Cortex of kidney (tissue), 1 donor: ENCODE measurements at places on chromosomes 16 and 17.

DNA sequence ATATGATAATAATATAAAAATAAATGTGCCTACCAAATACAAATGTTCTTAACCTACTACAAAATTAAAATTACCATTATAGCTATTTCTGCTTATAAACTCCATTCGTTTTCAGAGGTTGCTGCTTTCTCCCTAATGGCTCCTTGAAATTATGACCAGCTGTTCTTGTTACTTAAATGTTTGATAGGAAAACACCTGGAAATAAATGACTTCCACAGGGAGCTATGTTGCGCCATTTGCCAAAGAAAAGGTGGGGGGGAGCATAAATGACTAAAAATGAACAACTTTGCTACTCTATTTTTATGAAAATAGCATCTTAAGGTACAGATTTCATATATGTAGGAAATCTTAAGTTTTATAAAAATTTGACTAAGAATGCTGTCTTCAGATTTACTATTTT is 157.5 kb upstream of the MON1B start:
- DNase-seq = no peak

- DNase-seq = no peak
Observed at GRCh38 chr16:86391486-86391885, 118.8 kb upstream of the FOXF1 start.

- DNase-seq = no peak
Observed at GRCh38 chr17:50349243-50349600, 3.3 kb downstream of the XYLT2 start.

GRCh38 chr17:79091226-79091670 is 16.6 kb downstream of the ENGASE start:
- DNase-seq = no peak

DNA sequence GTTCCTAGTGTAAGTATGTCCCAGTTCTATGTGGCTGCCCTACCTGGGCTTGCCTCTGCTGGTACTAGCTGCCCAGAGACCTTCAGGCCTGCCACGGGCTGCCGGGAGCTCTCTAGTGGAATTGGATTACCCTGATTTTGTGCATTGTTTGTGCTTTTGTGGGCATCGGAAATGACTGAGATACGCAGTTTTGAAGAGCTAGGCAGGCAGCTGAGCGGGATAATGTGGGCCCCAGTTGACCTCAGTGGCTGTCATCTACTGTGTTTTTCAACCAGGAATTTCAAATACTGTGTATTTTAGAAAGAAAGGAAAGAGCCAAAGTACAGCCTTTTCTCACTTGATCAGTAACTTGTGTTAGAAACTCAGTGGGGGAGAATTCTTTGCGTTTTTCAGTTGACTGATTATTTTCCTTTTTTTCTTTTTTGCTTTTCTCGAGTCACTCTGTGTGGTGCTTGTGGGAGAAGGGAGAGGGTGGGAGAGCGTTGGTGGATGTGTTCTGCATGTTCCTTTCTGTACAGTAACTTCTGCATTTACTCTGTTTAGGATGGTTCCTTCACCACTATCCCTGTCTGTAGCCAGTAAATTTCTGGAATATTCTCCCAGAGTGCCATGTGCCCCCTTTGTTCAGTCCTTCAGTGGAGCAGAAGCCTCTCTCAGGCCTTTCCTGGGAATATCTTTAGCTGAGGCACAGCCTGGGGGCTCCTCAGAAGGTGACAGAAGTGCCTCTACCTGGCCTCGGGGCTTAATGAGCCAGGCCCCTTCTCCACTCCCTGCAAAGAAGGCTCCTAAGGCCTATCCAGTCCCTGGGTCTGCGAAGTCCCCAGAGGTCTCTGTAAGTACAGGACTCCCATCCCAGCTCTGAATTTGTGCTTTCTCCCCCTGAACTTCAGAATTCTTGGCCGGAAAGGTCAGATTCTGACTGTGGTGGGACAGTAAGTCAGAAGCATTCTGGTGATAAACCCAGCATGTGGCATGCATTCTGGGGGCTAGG is 15.0 kb upstream of the SLC12A3 start:
- no peak for DNase-seq

DNA sequence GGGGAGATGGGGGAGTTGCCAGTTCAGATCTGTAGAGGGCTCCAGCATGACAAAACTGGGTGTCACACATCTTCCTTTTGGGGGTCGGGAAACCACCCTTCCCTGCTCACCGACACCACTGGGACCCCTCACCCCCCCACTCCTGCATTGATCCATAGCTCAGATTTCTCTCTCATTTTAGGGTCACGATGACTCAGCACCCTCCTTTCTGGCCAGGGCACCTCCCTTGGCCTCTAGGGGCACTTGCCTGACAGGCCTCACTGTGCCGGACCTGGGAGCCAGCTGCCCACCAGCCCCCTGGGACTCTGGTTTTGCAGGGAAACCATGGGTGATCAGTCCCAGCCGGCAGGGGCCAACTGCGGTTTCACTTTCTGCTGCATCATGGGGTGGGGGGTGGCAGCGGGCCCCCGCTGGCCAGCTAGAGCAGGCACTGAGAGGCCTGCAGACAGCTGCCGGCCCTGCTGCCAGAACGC is 239.4 kb downstream of the MRTFB start:
- no peak for DNase-seq

- DNase-seq = no peak
Observed at GRCh38 chr16:6447021-6447790, 885.4 kb upstream of the RBFOX1 start.

GRCh38 chr17:50274142-50274896 is at the start of gene TMEM92:
TMEM92 (plus strand) TSS chr17:50274466; CDS start chr17:50274502, 36 bp downstream.
- DNase-seq = no peak

DNA sequence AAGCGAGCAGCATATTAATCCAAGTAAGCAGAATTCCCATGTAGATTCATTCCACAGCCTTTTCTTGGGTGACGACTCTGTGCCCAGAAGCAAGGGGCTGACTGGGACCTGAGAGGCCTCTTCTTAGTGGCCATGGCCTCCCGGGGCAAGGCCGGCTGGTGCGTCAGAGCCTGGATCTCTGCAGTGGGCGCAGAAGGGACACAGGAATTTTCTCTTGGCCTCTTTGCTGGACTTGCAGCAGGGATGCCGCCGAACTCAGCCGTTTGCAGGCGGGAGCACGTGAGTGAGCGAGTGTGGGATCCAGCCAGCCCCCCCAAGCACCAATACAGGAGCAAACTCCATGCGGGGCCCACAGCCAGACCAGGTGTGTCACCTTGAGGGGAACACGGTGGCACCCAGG is 151.8 kb downstream of the RPTOR start:
- no peak for DNase-seq

DNA sequence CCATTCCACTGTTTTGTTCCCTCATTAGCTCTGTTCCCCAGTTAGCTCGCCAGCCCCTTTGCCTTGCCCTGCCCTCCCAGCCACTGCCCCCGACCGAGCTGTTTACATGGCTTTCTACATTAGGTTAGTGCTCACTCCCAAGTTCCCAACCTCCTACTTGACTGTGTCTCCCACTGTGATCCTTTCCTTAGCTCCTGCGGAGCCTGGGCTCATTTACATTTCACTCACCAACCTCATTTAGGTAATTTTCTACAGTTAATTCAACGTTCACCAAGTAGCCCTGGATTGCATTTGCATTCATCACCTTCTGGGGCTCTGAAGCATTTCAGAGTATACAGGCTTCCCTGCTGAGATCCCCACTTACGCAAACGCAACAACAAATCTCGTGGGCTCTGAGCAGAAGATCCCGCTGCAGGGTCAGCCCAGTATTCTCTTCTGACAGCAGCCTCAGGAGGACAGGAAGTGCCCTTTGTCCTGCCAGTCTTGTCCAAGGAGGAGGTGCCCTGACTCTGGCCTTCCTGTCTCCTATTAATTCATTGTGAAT is 325.8 kb upstream of the CCL2 start:
- no peak for DNase-seq

- DNase-seq = no peak
Observed at GRCh38 chr17:34075076-34075475, 180.0 kb upstream of the CCL2 start.

DNA sequence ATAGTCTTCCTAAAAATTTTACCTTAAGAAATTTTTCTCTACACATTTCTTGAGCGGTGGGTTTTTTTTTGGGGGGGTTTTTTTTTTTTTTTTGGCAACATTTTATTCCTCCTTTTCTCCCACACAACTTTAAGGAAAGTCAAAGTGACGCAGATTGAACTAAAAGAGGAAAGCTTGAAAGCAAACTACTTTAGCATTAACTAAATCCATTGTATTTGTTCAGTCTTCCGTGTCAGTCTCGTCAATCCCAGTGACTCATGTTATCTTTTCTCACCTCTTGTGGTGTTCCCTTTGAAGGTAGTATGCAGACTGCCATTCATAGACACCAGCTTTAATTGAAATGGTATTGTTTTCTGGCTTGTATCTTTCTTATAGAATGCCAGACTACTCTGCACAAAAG is 39.3 kb downstream of the TADA2A start:
- no peak for DNase-seq

GRCh38 chr17:42055496-42055895 is 5.1 kb upstream of the C17orf113 start:
- DNase-seq = no peak

DNA sequence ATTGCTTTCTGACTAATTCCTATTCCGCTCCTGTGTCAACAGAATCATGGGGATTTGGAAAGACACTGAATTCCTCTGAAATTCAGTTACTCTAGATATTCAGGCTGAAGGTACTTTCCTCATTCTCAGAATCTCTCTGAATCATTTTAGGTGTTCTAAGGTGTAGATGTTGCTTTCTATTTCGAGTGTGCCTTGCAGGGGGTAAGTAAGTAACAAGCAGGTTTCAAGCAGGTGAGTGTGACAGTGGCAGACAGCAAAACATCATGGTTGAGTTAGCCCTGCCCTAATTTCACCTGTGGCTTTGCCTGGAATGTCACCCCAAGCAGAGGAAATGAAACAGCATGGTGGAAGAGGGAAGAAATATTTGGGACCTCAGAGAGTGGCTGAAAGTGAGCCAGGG is 75.1 kb downstream of the SHISA9 start:
- no peak for DNase-seq

GRCh38 chr16:9206156-9206555 is 114.7 kb downstream of the HAPSTR1 start:
- no peak for DNase-seq

- no peak for DNase-seq
Observed at GRCh38 chr17:75588596-75589011, 1.0 kb downstream of the MYO15B start.

DNA sequence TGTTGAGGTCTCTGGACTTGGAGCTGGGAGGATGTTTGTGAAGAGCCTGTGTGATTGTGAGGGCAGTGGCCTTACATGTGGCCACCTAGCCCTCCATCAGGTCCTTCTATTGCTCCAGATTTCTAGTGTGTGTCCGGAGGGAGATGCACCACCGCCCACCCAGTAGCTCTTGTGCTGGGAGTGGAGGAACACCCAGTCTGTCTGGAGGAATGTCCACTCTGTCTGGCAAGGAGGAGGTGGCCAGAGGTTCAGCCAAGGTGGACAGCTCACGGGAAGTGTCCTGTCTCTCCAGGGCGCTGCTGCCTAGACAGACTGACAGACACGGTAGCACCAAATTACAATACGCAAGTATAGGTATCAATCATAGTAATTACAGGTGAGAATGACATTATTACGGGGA is 10.6 kb downstream of the RPTOR start:
- DNase-seq = no peak

DNA sequence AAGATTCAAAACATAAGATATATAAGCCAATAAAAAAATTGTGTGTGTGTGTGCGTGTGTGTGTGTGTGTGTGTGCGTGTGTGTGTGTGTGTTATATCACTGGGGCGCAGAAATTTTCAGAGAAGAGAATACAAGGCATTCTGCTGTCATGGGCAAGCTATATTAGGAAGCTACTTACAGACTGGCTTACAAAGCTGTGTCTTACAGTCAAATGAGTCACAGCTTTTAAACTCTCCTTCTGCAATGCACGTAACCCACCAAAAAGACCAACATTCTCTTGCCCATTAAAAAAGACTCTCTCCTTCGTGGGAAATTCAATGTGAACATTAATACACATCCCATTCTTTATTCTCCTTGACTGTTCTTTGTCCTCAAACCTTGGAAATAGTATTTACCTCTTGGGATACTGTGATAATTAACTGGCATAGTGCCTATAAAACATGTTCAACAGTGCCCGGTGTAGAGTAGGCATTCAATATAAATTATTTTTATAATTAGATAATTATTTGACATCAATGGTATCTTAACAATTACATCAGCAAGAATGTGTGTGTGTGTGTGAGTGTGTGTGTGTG is 860.4 kb upstream of the SOX9 start:
- no peak for DNase-seq

GRCh38 chr17:34201225-34201624 is 53.9 kb upstream of the CCL2 start:
- no peak for DNase-seq

DNA sequence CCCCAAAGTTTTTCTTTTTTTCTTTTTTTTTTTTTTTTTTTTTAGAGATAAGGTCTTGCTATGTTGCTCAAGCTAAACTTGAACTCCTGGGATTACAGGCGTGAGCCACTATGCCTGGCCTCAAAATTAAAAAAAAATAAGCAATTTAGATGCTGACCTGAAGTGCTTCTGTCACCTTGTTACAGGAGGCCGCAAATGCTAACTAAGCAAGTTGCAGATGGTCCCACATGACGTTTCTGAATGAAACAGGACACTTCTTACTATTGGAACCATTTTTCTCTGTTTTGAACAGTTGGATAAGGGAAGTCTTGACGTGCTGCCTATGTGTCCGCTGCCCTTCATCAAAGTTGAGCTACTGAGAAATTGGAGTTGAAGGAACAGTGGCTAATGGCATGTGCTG is 8.8 kb downstream of the ANKRD40CL start:
- no peak for DNase-seq

DNA sequence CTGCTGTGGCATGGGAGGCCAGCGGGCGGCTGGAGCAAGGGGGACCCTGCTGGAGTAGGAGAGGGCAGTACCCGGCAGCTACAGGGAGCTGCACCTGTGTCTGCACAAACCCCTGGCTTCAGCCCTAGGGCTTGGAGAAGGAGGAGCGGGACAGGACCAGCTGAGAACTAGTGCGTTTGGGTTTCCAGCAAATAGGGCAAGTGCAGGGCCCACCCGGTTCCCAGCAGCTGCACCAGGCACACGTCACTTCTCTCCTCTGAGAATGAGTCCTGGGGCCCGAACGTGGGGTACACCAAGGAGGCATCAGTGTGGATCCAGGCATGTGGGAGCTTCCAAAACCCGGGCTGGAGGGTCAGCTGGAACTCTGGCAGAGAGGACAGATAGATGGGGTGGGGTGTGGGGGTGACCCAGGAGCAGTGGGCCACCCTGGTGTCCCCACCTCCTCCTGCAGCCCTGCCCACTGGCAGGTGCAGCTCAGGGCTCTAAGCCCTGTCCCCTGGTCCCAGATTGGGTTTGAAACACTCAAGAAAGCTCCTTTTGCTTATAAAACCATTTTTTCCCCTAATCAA is 5.6 kb downstream of the C16orf89 start:
- no peak for DNase-seq
